ENCODE measurements at places on chromosomes 1 and 21.

- DNase-seq, result no peak
These were observed 2.9 kb upstream of the RCAN1 start for GRCh38 chr21:34617753-34618339.

- DNase-seq, result no peak
These were observed 739.7 kb downstream of the LTN1 start for GRCh38 chr21:28252928-28253327.

GRCh38 chr1:17356387-17357026, 15.5 kb upstream of the PADI6 start:
- no peak for DNase-seq

DNA sequence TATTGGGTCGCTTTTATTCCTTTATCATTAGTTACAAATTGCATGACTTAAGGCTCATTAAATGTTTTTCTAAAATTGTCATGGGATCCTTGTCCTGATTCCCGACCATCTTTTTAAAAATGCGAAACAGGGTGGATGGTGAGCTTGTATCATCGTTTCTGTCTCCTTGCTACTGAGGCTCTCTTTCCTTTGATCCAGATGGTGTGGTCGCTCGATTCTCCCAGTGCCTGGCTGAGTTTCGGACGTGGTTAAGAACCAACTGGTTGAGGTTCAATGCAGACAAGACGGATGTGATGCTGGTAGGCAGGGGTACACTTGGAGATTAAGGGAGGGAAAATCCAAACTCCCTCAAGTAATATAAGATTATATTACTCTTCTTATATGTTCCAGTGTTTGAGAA, 1.2 kb downstream of the MIER1 start:
- DNase-seq, result no peak

DNA sequence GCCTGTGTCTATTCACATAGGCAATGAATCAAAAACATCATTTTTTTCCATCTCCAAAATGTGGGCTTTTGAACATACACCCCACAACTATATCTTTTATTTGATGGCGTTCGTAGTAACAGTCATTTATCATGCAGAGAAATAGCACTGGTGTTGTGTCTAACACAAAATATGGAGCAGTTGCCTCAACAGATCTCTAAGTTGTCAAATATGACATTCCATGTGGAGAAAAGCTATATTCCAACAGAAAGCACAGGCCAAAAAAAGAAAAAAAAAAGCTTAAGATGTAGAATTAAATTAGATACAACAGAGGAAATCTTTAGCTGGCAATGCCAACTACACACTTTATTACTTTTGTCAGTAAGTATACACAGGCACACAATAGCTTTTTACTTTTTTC, 411.7 kb downstream of the BRINP3 start:
- no peak for DNase-seq

- no peak for DNase-seq
These were observed 1233.7 kb downstream of the PLA2G4A start for GRCh38 chr1:188062456-188062855.

GRCh38 chr1:1428174-1428573, 7.1 kb upstream of the ANKRD65 start:
- no peak for DNase-seq

GRCh38 chr1:111716333-111716732, 22.9 kb downstream of the INKA2 start:
- no peak for DNase-seq

All from activated CD8-positive, alpha-beta memory T cell treated with anti-CD3 and anti-CD28 coated beads for 1 hour (primary cell).